ENCODE measurements at places on chromosomes 1 and 21.
A peak's percentile ranks its signal among the peaks of the same experiment; 100 is the strongest.

DNA sequence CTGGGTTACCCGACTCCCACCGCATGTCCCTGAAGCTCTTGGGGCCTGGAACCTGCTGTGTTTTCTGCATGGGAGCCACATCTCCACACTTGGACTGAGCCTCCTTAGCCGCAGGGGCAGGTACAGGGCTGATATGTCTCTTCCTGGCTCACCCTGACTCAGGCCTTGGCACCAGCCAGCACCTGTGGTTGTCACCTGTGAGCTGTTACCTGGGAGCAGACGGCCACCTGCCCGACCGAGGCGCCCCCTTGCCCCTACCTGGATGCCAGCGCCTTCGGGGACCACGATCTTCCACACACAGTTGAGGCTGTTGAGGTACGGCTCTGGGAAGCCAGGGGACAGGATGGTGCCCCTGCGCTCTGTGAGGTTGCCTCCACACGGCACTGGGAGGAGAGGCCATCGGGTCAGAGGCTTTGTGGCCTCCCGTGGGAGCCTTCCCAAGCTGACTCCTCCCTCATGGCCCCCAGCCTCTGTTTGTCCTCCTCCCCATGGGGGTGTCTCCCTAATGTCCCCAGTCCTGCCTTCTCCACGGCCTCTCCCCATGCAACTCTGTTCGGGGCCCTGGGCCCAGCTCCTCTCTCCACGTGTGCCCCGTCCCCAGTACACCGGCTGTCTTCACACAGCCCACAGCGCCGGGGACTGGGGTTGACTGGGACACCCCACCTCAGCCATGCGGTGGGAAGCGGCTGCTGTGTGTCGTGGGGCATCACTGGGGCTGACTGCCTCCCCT is 152.0 kb downstream of the ZSCAN20 start:
- DNase-seq, result no peak

- DNase-seq, result no peak
These were observed 23.6 kb downstream of the SYF2 start for GRCh38 chr1:25208561-25209222.

- no peak for DNase-seq
These were observed 91.5 kb downstream of the SPATA46 start for GRCh38 chr1:162285149-162285561.

GRCh38 chr1:179206812-179207211 is 22.7 kb downstream of the ABL2 start:
- DNase-seq, result peak; percentile 77

GRCh38 chr1:226487921-226488320 is 60.6 kb upstream of the STUM start:
- DNase-seq, result no peak

DNA sequence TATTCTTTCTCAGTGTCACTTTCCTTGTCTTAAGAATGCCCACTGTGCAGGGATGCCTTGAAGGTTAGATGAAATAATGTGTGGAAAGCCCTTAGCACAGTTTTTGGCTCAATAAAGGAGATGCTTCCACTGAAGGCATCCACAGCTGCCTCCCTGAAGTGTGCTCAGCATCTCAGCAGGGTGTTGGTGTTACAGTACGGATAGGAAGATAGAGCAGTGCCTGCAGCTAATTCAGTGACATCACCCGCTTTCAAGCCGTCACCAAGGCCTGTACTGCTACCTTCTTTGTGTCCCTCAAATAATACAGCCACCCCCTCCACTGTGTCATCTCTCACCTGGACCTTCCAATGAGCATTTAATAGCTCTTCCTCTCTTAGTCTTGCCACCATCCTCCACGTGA is 59.0 kb downstream of the NDUFS5 start:
- no peak for DNase-seq

GRCh38 chr1:59139396-59139795 is 157.5 kb upstream of the FGGY start:
- DNase-seq, result no peak

- no peak for DNase-seq
These were observed 91.3 kb downstream of the DENND1B start for GRCh38 chr1:197683895-197684553.

GRCh38 chr1:27726173-27727044 is 648 bp downstream of the FAM76A start:
- DNase-seq, result no peak

DNA sequence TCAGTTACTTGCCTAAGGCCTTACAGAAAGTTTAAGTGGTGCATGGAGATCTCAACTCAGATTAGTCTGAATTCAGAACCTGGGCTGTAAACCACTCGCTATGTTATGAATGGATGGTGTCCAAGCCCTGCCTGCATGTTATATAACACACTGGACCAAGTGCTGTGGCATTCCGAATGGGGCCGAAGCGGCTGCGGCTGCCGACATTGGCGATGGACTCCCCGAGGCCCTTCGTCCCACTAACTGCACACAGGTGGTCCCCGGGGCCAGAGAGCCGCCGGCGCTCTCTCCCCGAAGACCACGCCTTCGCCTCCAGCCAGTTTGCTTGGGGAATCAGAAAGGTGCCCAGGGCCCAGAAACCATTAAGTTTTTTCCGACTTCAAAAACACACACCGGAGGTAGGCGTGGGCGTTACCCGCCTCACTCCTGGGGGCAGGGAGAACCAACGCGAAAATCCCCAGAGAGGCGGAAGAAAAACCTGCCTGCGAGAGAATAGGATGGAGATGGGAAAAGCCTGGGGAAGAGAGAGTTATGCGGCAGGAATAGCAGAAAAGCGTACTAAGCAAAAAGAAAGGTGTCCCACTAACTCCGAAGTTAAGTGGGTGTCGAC is 579 bp upstream of the TENT5C start:
- no peak for DNase-seq

DNA sequence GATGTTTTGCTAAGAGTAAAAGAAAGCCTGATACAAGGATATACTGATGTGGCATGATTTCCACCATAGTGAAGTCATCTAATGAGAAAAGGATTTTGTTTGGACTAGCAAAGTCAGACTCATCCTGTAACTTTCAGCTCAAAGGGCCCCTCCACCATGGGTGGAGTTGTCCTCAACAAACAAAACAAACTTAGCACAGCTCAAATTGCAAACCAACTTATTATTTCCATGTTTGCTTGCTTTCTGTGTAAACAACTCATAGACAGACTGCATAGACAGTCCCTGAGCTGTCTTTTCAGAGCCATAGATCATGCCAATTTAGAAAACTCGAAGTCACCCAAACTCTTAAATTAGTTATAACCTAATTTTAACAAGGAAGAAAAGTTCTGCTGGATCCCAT is 69.4 kb upstream of the VAV3 start:
- no peak for DNase-seq

- no peak for DNase-seq
These were observed 308.6 kb downstream of the MATN1 start for GRCh38 chr1:30414851-30415165.

DNA sequence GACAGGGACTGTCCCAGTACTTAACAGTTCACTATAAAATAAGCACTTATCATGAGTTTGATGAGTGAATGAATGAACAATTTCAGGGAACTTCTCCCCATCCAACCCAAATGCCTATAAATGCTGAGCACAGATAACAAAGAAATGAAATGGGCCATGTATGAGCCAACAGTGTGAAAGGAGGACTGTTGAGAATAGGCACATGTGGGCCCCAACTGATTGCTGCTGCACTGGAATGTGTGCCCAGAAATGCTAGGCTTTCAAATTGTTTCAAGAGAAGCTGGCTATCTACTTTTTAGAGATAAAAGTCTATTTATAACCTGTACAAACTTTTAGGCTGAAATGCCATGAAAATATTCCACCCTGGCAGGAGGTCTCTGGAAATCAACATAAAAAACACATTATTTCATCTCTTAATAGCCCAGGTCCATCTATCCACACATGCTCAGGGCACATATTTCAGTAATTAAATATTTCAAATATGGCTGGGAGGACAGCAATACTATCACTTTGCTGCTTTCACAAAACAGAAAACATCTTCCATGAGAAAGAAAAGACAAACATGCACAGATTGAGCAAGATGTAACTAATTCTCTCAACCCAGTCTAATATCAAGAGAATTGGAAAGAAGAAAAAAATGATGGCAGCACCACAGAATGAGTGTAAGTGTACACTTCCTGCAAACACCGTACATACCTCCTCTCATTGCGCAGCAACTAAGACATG is 49.8 kb downstream of the COLGALT2 start:
- DNase-seq, result no peak

DNA sequence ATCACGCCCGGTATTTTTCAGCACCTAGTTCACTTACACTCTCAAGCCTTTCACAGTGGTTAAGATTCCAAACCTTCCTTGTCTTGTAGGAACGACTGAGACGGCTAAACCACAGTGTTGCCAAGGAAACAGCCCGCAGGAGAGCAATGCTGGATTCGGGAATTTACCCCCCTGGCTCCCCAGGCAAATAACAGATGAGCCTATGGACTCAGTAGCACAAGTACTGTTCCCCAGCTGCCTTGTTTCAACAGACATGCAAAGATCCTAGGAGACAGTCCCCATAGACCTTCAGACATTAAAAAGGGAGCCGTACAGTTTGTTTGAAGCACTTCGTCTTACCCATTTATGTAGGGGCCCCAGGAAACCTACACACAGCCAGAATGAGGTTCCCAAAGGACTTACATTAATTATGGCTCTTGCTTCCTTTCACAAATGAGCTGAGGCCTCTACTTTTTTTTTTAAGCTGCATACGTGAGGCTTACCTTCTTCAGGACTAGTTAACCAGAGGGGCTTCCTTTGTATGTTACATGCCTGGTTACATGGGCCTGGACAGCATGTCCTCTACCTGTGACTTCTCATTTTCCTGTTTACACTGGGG is 2.7 kb downstream of the SNAPIN start:
- DNase-seq, result no peak

DNA sequence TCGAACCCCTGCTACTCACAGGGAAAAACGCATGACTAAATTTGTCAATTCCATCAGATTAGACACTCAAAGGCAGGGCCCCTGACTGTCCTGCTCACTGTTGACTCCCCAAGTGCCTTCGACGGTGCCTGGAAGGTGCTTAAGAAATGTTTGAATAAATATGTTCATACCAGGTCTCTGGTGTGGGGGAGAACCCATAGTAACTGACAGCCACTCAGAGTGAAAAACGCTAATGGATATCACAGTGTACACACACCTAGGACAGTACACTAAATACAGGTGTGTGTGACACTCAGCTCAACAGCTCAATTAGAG is 39.7 kb upstream of the WASF2 start:
- DNase-seq, result no peak

- DNase-seq, result no peak
These were observed 41.7 kb downstream of the CD55 start for GRCh38 chr1:207362962-207363860.

GRCh38 chr1:218421531-218421930 is 76.4 kb downstream of the TGFB2 start:
- no peak for DNase-seq

DNA sequence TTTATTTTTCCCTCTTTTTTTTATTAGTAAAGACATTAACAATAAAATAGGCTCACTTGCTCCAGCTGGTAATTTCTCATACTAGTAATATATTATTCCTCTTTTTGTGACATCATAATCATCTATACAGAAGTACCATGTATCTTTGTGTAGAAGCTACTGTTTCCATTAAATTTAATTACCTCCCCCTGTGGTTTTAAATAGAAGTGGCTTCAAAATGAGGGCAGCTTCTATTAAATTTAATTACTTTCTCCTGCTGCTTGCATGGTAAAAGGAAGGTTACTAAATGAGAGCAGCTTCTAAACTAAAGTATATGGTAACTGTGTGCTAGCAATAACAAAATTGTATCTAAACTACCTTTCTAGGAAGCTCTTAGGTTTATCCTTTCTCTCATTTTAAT is 94.0 kb downstream of the DPYD start:
- DNase-seq, result peak; percentile 32

DNA sequence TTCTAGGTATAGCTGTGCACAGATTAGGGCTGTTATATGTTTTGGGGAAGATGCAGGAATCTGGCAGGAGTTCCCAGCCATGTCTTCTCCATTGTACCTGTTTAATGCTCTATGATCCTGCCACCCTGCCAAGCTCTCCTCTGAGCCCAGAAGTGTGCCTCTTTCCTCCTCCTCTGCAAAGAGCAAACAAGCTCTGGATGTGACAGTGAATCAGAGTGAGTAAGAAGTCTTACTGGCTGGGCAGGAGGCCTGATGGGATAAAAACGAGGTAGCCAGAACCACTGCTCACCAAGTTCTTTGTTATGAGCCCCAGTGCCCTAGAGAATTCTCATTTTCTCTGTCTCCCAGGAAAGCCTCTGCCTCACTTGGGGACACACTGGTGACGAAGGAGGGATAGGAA is 69.0 kb downstream of the BRINP2 start:
- DNase-seq, result no peak

DNA sequence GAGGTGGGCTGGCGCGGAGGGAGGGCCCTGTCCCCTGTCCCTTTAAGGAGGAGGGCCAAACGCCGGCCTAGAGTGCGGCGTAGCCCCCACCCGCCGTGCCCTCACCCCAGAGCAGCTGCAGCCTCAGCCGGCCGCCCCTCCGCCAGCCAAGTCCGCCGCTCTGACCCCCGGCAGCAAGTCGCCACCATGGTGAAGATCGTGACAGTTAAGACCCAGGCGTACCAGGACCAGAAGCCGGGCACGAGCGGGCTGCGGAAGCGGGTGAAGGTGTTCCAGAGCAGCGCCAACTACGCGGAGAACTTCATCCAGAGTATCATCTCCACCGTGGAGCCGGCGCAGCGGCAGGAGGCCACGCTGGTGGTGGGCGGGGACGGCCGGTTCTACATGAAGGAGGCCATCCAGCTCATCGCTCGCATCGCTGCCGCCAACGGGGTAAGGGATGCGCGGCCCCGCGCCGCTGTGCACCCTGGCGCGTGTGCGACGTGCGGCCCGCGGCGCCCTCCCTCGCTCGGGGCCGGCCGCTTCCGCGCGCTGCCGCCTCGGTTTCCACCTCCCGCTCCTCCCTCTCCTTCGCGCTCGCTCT is at the start of gene PGM1:
Gene PGM1, plus strand, starts transcription at position 109 of the 583 bp plus-strand sequence. Its CDS starts 78 bp downstream, at position 187.
- peak; percentile 21 for DNase-seq

DNA sequence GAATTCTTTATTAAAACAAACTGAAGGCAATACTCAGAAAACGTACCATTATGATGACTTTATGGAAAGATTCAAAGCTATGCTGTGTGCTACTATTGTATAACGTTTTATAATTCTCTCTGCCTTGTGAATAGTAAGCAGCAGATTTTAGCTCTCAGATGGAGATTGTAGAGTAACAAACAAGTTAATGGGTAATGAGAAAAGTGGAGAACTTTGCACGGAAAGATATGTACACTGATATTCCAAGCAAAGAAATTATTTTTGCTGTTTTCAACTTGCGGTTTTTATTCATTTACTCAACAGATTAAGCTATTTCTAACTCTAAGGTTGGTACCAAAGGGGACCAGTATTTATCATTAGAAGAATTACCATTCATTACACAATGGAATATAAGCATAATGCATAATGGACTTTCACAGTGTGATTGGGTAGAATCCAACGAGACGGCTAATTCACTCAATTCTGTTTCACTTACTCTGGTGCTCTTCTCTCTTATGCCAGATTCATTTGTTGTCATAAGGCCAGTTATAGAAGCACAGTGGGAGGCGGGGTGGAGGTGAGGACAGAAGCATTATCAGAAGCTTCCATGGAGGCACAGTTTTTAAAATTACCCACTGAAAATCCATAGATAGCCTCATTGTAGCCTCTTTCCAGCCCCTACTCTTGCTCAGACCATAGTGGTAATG is 38.6 kb downstream of the ATP1B1 start:
- DNase-seq, result no peak

GRCh38 chr21:15444118-15444960 is 285.4 kb upstream of the USP25 start:
- no peak for DNase-seq

- DNase-seq, result no peak
These were observed 64.4 kb downstream of the MAST2 start for GRCh38 chr1:45867697-45868348.

- no peak for DNase-seq
These were observed 135.9 kb upstream of the CHRM3 start for GRCh38 chr1:239250353-239251035.

All from NCI-H446 treated with DMSO at 0.1 percent for 48 hours (cell line).